Astrocyte (in vitro differentiated cells and primary cell): ENCODE measurements at places on chromosomes 2 and 18.

DNA sequence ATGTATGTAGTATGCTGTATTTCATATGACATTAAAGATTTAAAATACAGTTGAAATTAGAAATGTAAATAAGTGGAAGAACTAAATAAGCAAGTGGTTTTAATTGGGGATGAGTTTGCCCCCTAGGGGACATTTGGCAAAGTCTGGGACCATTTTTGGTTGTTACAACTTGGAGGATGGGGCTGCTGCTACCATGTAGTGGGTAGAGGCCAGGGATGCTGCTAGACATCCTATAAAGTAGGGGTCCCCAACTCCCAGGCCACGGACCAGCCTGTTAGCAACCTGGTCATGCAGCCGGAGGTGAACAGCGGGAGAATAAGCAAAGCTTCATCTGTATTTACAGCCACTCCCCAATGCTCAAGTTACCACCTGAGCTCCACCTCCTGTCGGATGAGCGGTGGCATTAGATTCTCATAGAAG lies 27.9 kb upstream of the ASNSD1 start:
- DNase-seq: no peak
- no peaks in the 10 kb centered on the region for H3K27me3 ChIP-seq
- no peak overlapping the region for H3K4me3 ChIP-seq
- H3K36me3 ChIP-seq: no peaks in the 10 kb centered on the region

DNA sequence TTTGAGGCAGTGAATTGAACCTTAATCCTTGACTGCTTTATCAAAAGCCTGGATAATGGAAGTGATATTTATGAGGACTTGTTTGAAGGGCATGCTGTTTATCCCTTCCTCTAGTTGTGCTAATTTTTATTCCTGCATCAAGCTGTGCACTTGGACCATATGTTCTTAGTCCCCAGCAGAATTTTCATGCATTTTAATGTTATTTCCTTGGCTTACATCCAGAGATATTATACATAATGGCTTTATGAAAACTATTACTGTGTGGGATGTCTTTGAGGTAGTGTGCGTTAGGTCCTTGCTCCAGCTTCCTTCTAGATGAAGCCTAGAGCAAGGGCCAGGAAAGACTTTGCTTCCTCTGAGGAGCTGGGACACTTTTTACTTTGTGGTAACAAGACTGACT lies 378.4 kb downstream of the LPIN1 start:
- H3K27ac ChIP-seq: no peak overlapping the region
- peaks cover 14% of the 10 kb centered on the region for H3K4me1 ChIP-seq
- H3K36me3 ChIP-seq: no peaks in the 10 kb centered on the region
- H3K4me3 ChIP-seq: no peak overlapping the region
- H3K27me3 ChIP-seq: no peaks in the 10 kb centered on the region
- no peak for DNase-seq

DNA sequence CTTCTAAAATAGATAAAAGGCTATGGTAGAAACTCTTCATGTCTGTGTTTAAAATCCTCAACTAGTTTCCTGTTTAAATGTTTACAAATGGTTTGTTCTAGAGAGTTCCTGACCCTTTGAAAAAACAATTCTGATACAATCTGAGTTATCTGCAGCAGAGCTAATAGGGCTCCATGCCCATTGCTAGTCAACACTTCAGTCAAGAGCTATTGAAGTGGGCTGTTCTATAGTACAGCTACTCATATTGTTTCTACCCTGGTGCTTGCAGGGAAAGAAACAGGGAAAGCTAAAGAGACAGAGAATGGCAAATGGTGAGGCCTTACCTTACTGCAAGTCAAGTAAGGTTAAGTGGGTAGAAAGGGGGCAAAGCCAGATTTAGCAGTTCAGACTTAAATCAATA lies 112.3 kb upstream of the CAVIN2 start:
- H3K27ac ChIP-seq: no peak overlapping the region
- no peaks in the 10 kb centered on the region for H3K27me3 ChIP-seq
- DNase-seq: no peak
- H3K36me3 ChIP-seq: no peaks in the 10 kb centered on the region

DNA sequence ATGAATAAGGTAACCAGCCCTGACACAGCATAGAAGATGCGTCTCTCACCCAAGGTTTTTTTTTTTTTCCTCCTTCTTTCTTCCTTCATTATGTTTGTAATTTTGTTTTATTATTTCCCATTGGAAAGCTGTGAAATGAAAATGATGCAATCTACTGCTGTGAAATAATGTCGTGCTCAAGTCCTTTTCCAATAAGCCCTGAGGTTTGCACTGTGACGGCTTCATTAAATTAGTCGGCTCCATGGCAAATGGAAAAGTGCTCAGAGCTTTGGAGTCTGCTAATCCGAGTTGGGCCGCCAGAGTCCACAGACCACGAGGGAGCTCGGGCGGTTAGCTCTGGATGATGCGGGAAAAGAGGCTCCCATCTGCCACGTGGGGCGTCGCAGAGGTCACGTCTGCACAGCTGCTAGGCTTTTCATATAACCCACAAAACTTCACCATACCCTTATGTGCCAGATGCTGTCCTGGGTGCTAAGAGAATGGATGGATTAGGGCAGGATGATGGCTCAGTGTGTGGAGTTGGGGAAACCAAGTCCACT lies 92.3 kb upstream of the CAPN13 start:
- H3K4me1 ChIP-seq: no peaks in the 10 kb centered on the region
- H3K4me3 ChIP-seq: no peak overlapping the region
- H3K27ac ChIP-seq: no peak overlapping the region
- H3K36me3 ChIP-seq: no peaks in the 10 kb centered on the region
